Activated naive CD4-positive, alpha-beta T cell (primary cell): ENCODE measurements at places on chromosomes 6 and 20.

DNA sequence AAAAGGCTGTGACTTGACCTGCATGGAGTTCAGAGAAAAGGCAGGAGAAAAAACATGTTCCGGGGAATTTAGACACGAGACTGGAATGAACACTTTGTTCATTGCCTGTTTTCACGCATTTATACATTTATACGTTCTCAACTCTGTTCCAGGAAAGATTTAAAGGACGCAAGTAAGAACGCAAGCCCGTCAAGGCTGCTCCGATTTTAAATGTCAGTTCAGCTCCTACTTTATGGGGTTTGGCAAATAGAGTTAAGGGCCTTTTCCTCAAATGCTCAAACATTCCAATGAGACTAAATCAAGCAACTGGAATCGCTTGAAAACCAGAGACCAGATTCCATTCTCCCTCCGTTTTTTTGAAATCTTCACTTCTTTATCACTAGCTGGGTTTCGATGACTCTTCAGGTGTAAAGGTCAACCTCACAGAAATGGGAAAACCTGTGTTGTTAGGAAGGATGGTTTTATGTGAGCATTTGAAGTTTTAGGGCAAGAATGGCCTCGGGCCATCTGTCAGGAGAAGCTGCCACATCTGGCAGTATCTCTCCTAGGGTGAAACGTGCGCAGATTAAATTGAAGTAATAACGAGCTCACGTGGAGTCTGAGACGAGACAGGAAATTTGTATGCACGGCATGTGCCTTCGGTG lies 24.9 kb downstream of the TTLL2 start:
- DNase-seq = no peak

DNA sequence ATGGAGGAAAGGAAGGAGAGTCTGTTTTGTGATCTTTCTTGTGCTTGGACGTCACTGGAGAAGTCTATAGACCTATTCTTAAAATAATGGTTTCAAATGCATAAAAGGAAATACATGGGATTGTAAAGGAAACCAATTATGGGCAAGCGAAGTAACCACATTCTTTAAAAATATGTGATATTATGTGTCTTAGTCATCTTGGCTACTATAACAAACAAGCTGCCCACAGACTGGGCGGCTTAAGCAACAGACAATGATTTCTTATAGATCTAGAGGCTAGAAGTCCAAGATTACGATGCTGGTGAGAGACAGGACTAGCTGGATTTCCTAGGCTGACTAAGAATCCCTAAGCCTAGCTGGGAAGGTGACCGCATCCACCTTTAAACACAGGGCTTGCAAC lies 49.4 kb upstream of the CD83 start:
- no peak for DNase-seq

DNA sequence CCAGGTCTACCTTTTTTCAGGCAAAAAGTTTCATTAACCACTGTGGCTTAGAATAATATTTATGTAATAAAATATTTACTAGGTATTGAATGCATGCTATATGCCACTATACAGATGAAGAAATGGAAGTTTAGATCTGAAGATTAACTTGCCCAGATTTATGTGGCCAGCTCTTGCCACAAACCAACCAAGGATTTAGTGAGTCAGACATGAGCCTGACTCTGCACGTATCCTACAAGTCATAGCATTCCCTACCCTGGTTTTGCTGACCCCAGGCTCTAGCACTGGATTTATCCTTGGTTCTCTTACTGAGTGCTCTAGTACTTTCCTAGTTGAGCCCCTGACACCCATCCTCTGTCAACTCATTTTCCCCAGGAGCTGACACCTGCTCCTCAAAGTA lies 75.4 kb downstream of the ANKEF1 start:
- no peak for DNase-seq

- DNase-seq = no peak
These were observed 7.0 kb upstream of the DACT2 start for GRCh38 chr6:168326294-168327261.

DNA sequence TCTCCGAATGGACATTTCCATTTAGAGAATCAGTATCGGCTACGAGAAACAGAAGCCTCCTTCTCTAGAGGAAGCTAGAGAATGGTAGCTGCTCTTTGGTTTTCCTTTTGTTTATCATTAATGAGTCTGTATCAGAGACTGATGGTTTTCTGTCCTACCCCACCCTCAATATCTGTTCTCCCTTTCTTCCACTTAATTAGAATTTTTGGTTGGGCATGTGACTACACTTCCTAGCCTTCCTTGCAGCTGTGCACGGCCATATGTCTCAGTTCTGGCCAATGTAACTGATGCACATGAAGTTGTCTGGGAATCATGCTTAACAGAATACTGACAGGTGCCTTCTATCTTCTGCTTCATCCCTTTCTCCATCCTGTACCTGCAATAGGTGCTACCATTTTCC lies 19.0 kb downstream of the RNF24 start:
- DNase-seq = no peak

DNA sequence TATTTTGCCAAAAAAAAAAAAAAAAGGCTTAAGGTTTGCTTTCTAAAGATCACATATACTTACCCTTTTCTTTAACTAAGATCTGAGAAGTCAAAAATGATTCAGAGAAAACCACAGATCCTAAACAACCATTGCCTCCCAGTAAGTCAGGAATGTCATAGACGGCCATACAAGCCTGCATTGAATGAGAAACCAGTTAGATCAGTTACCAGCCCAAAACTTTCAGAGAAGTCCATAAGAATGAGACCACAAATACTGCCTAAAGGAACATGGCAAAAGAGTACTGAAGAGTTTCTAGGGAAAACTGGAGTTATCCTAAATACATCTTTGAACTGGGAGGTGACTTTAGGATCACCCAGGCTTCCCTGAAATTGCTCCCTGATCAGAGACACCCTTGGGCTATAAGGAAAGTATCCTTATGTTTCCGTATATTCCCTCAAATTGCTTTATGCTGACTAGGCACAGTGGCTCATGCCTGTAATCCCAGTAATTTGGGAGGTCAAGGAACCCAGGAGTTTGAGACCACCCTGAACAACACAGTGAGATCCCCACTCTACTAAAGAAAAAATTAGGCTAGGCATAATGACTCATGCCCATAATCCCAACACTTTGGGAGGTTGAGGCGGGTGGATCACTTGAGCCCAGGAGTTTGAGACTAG lies 79.4 kb upstream of the SLC4A11 start:
- DNase-seq = no peak

DNA sequence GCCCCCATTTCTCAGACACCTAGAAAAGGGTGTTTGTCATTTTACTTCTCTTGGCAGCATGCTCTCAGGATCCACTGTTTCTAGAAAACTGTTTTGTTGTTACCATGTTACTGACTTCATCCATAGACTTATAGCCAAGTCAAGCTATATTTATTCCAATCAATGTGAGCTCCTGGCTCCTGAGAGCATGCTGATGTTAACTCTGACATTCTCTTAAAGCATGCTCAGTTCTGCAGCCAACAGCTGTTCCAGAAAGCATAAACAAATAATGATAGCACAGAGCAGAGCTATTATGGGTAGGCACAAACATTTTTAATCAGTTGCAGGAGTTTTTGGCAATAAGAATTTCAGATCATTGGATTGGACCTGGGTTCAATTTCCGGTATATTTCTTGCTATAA lies 92.4 kb upstream of the CEP85L start:
- DNase-seq = no peak

- no peak for DNase-seq
These were observed 195.1 kb downstream of the EDN1 start for GRCh38 chr6:12485226-12485764.

DNA sequence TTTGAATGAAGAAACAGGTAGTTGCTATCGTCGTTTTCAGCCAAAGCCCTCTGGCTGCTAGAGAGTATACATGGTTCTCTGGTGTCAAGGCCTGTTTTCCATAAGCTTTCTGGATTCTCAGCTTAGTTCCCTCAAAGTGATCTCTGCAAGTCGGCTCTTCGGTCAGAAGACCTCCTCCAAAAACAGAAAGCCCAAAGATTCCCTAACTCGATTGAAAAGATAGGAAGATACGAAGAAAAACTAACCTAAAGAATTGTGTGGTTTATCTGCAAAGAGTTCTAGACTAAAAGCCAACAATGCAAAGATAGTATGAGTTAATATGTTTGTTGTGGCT lies 545 bp upstream of the ASCC3 start:
- no peak for DNase-seq

- DNase-seq = no peak
These were observed 104.0 kb downstream of the SASH1 start for GRCh38 chr6:148446681-148447080.

GRCh38 chr20:37901240-37901639 lies 1.7 kb upstream of the VSTM2L start:
- no peak for DNase-seq

DNA sequence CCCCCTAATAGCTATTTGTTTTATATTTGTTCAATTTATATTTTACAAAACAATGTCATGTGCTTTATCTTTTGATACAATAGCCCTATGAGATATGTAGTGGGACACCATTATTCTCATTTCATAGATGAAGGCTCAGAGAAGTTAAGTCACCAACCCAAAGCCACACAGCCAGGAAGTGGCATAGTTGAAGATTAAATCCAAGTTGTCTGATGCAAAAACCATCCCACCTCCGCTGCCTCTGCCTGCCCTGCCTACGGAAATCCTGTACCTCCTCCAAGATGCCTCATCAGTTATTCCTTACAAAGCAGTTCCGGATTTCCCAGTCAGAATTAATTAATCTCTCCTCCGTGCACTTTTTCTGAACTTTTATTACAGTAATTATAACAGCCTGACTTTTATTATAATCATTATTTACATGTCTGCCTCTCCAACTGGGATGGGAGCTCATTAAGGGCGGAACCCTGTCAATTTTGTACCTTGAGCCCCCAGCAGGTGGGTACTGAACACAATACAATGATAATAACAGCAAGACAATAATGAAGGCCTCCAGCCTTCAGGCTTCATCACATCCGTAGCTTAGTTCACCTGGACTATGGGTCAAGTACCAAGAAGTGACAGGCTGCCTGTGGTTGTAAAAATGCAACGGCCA lies 54.7 kb downstream of the LRFN2 start:
- no peak for DNase-seq

- DNase-seq = no peak
These were observed 66.9 kb downstream of the COL19A1 start for GRCh38 chr6:69933239-69933638.

DNA sequence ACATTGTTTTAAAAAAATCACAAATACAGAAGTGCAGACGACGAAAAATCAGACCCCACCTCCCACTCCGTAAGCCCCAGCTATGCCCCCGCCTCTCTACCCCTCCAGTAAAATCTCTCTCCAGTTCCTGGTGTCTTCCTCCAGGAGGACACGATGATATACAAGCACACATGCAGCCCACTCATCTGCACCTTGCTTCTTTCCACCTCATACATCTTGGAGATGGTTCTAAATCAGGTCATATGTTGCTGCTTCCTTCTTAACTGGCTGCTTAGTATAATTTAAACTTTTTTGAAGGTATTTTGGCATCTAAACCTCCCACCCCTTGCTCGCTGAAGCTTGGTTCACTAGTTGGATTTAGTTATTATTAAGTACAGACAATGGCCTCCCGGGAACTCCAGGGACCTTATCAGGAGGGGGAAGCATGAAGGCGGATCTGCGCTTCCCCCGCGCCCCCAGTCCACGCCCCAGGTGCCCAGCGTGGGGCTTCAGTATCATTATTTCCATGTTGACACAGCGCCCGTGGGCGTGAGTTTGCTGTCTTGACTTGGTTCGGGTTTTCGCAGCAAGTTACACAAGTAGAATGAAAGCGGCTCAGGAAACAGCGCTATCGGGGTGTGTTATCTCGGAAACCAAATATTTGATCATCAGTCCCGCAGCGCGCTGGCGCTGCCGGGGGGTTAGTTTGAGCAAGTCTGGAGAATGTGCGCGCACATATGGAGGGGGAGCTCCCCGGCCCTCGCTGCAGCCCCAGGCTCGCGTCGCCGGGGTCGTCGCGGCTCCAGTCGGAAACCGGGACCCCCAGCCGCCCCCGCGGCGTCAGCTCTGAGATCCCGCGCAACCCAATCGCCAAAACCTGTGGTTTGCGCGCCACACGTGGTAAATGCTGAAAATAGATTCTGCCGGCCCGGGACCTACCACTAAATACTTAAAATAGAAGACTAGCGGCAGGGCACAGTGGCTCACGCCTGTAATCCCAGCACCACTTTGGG lies 2.3 kb downstream of the BMP7 start:
- no peak for DNase-seq

- no peak for DNase-seq
These were observed 144.3 kb downstream of the GRIK2 start for GRCh38 chr6:101537753-101538316.
